ENCODE measurements at places on chromosomes 11 and 22.

- H3K4me1 ChIP-seq = no peaks in the 10 kb centered on the region
- H3K4me3 ChIP-seq = no peak overlapping the region
- H3K36me3 ChIP-seq = no peaks in the 10 kb centered on the region
- no peak for DNase-seq
Observed at GRCh38 chr11:57214098-57214417, 23.0 kb downstream of the APLNR start.

- DNase-seq = no peak
- peaks cover 13% of the 10 kb centered on the region for H3K27me3 ChIP-seq
- H3K27ac ChIP-seq = no peak overlapping the region
- no peak overlapping the region for H3K4me3 ChIP-seq
- peaks cover 7% of the 10 kb centered on the region for H3K4me1 ChIP-seq
Observed at GRCh38 chr11:86702220-86702983, 30.0 kb upstream of the ME3 start.

GRCh38 chr11:87819151-87819550, 356.1 kb downstream of the RAB38 start:
- no peak overlapping the region for H3K4me3 ChIP-seq
- H3K4me1 ChIP-seq = no peaks in the 10 kb centered on the region
- H3K36me3 ChIP-seq = no peaks in the 10 kb centered on the region
- DNase-seq = no peak
- H3K27ac ChIP-seq = no peak overlapping the region
- H3K27me3 ChIP-seq = no peaks in the 10 kb centered on the region

DNA sequence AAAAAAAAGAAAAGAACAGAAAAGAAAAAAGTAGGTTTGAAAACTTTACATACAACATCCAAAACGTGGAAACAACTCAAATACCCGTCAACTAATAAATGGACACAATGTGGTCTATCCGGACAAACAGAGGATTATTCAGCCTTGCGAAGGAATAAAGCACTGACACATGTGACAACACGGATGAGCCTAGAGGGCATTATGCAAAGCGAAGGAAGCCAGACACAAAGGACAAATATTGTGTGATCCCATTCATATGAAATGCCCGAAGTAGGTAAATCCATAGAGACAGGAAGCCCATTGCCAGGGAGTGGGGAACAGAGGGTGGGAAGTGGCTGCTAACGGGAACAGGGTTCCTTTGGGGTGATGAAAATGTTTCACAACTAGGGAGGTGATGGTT, 11.8 kb downstream of the RFPL1 start:
- no peaks in the 10 kb centered on the region for H3K27me3 ChIP-seq
- H3K4me1 ChIP-seq = no peaks in the 10 kb centered on the region
- DNase-seq = no peak

DNA sequence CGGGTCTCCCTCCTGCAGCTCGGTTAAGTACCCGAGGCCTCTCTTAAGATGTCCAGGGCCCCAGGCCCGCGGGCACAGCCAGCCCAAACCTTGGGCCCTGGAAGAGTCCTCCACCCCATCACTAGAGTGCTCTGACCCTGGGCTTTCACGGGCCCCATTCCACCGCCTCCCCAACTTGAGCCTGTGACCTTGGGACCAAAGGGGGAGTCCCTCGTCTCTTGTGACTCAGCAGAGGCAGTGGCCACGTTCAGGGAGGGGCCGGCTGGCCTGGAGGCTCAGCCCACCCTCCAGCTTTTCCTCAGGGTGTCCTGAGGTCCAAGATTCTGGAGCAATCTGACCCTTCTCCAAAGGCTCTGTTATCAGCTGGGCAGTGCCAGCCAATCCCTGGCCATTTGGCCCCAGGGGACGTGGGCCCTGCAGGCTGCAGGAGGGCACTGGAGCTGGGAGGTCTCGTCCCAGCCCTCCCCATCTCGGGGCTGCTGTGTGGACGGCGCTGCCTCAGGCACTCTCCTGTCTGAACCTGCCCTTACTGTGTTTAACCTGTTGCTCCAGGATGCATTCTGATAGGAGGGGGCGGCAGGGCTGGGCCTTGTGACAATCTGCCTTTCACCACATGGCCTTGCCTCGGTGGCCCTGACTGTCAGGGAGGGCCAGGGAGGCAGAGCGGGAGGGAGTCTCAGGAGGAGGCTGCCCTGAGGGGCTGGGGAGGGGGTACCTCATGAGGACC, 25.0 kb downstream of the FADS3 start:
- H3K4me1 ChIP-seq = peaks cover 5% of the 10 kb centered on the region
- no peaks in the 10 kb centered on the region for H3K36me3 ChIP-seq
- no peak overlapping the region for H3K4me3 ChIP-seq
- no peak for DNase-seq
- peaks cover 3% of the 10 kb centered on the region for H3K27me3 ChIP-seq

DNA sequence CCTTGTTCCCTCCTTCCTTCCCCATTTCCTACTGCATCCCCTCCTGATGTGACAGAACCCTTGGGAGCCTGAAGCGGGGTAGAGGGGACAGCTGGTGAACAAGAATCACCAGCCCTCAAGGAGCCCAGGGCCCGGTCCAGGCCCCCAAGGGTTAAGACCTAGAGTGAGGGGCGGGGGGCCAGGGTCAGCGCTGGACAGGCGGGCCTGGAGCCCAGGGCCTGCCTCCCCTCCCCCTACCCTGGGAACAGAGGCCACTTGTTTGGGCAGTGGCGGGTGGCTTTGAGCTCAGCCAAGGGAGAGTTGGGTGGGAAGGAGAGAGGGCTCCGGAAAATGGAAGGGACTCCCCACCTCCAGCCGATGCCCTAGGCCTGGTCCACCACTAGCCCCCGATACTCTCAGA, 2.1 kb downstream of the ARAP1 start:
- no peak overlapping the region for H3K4me3 ChIP-seq
- peaks cover 13% of the 10 kb centered on the region for H3K36me3 ChIP-seq
- H3K4me1 ChIP-seq = peaks cover 48% of the 10 kb centered on the region
- no peak overlapping the region for H3K27ac ChIP-seq
- DNase-seq = no peak

DNA sequence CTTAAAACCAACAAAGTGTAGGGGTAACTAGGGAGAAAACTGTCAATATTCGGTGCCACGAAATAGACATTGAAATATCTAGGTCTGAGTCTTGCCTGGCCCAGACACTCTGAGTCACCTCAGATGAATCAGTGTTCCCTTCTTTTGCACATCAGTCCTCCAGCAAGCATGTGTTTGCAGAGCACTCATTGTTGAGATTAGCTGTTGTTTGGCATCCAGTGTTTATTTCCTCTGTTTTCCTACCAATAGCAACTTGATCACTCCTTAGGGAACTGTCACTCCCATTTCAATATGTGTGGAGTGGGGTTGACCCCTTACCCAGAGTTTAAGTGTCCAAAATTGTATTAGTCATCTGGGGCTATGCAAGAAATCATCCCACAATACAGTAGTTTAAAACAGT, 4.7 kb upstream of the ASCC2 start:
- H3K4me1 ChIP-seq = peaks cover 13% of the 10 kb centered on the region
- H3K4me3 ChIP-seq = no peak overlapping the region
- DNase-seq = no peak
- H3K27me3 ChIP-seq = no peaks in the 10 kb centered on the region

DNA sequence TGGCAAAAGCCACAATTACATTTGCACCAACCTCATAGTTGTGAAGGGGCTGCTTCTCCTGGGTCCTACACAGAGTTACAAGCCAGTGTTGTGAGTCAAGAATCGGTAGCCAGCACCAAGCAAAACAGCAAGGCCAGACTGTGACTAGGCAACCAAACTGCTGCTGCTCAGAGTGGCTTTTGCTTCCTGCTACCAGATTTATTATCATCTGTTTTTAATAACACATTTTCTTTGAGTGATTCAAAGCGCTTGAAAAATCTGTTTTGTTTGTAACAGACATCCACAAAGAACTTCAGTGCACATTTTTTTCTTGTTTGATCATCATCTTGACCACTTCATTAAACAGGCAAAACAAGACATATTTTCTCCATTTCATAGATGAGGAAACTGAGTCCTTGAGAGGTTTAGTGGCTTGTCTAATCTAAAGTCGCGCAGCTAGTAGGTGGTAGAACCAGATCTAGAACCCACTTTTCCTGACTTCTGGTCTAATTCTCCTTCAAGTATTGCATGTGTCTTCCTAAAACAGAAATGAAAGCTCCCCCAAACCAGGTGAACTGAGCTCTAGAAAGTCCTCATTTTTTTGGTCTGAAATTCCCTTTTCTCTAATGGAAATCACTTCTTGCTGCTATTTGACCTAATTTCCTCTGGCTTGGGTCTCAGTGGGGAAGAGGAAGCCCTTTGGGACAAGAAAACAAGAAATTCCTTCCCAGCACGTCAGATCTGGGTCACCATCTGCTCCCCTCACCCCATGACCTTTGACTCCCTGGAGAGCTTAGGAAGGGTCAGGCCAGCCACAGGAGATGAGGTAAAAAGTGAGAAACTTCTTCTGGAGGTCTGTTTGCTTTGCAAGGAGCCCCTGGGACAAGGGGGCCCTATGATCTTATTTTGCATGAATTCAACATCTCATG, 39.9 kb downstream of the CWC15 start:
- no peak for DNase-seq
- H3K36me3 ChIP-seq = no peaks in the 10 kb centered on the region
- H3K4me3 ChIP-seq = no peak overlapping the region
- no peaks in the 10 kb centered on the region for H3K27me3 ChIP-seq
- H3K27ac ChIP-seq = no peak overlapping the region

GRCh38 chr11:65454311-65454695, 31.7 kb downstream of the NEAT1 start:
- H3K27ac ChIP-seq = peak overlapping the region; percentile 93
- peak; percentile 20 for DNase-seq
- peak overlapping the region; percentile 89 for H3K4me3 ChIP-seq
- H3K27me3 ChIP-seq = no peaks in the 10 kb centered on the region

DNA sequence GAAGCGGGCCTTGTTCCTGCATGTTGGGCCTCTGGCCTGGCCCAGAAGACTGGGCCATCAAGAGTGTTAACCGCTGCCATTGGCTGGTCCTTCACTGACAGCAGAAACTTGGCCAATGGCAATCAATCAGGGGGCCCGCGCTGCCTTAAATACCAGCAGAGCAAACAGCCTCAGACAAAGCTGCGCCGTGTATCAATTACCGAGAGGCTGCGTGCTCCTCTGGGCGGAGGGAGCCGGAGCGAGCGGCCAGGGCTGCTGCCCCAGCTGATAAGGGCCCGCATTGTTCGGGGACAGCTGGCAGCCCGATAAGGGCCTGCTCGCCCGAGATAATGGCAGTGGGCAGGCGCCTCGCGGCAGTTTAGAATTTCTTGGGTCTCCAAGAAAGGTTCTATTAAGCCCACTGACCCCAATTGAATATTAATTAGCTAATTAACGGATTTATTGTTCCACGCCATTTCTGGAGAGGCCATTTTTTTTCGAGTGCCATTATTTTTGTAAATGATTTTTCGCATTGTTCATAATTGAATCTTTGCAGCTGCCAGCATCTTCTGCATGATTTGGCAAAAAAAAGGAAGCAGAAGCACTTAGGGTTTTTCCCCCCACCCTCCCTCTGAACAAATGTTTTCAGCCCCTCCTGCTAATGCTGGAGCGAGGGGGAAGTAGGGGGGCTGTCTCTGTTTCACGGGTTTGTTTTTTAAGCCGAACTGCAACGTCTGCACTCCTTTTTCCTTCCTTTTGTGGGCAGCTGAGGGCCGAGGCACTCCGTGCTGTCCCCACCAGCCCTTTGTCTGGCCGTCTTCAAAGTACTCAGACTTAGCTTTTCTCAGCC, 37.6 kb upstream of the RIC3 start:
- H3K4me1 ChIP-seq = peaks cover 12% of the 10 kb centered on the region
- peaks cover 55% of the 10 kb centered on the region for H3K27me3 ChIP-seq

DNA sequence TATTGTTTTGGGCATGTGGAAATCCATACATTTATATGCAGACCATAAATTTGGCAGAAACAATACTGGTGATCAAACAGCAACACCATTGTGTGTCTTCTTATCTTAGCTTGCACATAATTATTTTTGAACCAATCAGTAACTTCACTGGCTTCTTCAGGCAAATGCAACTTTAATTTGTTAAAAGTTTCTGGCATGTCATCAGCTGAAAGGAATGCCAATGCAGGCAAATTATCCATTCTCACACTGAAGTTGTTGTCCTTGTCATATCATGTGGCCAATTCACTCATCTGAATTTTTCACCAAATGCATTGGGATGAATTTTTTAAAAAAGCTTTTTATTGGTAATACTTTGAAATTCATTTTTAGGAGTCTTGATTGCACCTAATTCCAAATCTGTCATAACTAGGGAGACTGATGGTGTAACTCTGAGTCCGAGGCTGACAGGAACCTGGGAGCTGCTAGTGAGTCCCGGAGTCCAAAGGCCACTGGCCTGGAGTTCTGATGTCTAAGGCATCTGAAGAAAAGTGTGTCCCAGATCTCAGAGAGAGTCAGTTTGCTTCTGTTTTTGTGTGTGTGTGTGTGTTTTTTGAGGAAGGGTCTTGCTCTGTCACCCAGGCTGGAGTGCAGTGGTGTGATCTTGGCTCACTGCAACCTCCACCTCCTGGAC, 17.4 kb upstream of the OR10V1 start:
- H3K36me3 ChIP-seq = no peaks in the 10 kb centered on the region
- DNase-seq = no peak
- no peaks in the 10 kb centered on the region for H3K27me3 ChIP-seq

- H3K27ac ChIP-seq = no peak overlapping the region
- H3K36me3 ChIP-seq = peaks cover 1% of the 10 kb centered on the region
- H3K4me3 ChIP-seq = no peak overlapping the region
- no peak for DNase-seq
- H3K4me1 ChIP-seq = peaks cover 44% of the 10 kb centered on the region
- H3K27me3 ChIP-seq = no peaks in the 10 kb centered on the region
Observed at GRCh38 chr11:46565232-46565840, 28.5 kb downstream of the AMBRA1 start.

- H3K4me3 ChIP-seq = no peak overlapping the region
- no peaks in the 10 kb centered on the region for H3K27me3 ChIP-seq
- H3K4me1 ChIP-seq = peaks cover 47% of the 10 kb centered on the region
- H3K27ac ChIP-seq = no peak overlapping the region
- DNase-seq = no peak
- peaks cover 3% of the 10 kb centered on the region for H3K36me3 ChIP-seq
Observed at GRCh38 chr11:104653407-104653806, 244.9 kb downstream of the CASP12 start.

- no peak overlapping the region for H3K27ac ChIP-seq
- no peak for DNase-seq
- peaks cover 3% of the 10 kb centered on the region for H3K27me3 ChIP-seq
Observed at GRCh38 chr11:19519912-19520641, 192.6 kb upstream of the NAV2 start.
